Stomach (tissue), 19 donors: ENCODE measurements at places on chromosomes 3 and 15. TPM values are rescaled to one million over a fixed set of nuclear protein-coding genes. Genes with fewer than 3 reads are reported as not detected.

Gene KBTBD12
- polyA plus RNA-seq, result 1.1 TPM

Gene PTH1R
- 22.4 TPM for polyA plus RNA-seq

Gene CPLX3
- not detected for polyA plus RNA-seq

Gene ARNT2
- 1.1 TPM for polyA plus RNA-seq

Gene CCR4
- 0.15 TPM for polyA plus RNA-seq
